ENCODE measurements at places on chromosomes 16 and 17.

GRCh38 chr17:64683796-64684195, 21.7 kb upstream of the SMURF2 start:
- DNase-seq = no peak

GRCh38 chr16:1343428-1344242, 8.0 kb downstream of the TSR3 start:
- no peak for DNase-seq

GRCh38 chr17:37360632-37361031, 15.2 kb upstream of the C17orf78 start:
- no peak for DNase-seq

- no peak for DNase-seq
These were observed 624 bp downstream of the G6PC3 start for GRCh38 chr17:44071198-44071520.

DNA sequence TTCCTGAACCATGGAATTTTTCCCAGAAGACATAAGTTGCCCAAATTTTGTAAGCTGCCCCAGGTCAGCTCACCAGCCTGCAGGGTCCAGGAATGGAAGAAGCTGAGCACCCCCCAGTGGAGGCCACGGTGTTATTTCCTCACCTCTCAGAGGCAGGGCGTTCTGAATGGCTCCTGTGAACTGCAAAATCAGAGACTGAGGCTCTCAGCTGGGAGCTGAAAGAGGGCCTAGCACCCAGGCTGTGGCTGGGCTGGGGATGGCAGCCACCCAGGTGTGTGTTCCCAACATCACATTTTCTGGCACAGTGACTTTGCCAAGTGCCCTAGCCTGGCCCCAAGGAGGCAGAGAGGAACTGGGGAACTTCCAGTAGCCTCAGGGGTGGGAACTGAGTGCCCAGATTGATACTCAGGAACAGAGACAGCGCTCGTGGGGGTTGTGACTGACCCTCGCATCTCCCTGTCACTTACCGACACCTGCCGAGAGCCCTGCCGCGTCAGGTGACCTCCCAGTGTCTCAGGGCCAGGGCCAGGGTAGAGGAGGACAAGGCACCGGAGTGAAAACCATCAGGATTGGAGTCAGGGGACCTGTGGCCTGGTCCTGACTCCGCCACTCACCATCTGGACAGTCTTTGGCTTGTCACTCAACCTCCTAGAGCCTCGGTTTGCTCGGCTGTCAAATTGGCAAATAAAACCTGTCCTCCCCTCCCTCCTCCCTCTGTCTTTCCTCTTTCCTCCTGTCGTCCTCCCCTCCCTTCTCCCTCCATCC, 11.3 kb downstream of the CACNG4 start:
- no peak for DNase-seq

- no peak for DNase-seq
These were observed 326 bp downstream of the SRCIN1 start for GRCh38 chr17:38605411-38605840.

DNA sequence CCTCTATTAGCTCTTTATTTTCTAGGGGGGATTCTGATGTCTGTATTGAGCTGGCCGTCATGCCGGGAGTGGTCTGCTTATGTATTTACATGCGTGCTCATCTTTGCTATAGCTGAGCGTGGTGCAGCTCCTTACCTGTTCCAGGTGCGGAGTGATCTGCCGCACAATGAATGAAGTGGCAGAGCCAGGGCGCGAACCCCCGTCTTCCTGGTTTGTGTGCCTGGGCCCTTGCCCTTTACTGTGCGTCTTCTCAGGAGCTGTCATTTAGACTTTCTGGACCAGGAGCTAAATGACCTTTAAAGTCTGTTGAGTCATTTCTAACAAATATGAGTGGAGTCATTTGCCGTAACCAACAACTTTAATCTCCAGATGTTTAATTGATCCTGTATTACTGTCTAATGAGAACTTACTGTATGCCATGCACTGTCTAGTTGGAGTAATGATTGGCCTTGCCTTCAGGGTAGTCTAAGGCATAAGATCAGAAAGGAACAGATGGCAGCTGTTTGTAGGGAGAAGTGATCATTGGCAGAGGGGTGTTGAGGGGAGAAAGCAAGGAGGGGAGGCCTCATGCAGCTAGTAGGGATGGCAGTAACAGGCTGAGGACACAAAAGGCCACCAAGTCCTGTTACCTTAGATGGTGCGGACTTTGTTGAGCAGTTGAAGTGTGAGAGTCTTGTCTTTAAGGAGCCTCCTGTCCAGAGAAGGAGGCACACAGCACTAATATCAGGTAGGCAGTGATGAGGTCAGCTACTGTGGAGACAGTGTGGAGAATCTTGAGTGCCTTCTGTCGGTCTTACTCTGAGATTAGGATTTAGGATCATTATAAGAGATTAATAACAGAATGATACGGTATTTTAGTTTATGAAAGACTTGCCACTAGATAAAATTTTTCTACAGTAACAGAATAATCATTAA, 53.9 kb downstream of the USP10 start:
- DNase-seq = no peak

DNA sequence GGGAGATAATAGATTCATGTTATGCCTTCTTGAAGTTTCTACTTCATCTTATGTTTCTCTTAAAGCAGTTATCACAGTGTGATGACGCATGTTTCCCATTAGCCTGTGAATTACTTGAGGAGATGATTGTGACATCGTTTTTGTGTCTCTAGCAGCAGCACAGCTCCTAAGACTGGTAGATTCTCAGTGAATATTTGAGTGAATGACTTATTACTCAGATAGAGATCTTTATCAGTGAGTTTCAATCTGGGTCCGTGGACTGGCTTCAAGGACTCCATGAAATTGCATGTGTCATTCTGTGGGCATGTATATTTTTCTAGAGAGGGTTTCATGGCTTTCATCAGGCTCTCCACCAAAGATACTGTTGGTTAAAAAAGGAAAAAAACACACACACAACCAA, 29.9 kb downstream of the YPEL2 start:
- DNase-seq = no peak

DNA sequence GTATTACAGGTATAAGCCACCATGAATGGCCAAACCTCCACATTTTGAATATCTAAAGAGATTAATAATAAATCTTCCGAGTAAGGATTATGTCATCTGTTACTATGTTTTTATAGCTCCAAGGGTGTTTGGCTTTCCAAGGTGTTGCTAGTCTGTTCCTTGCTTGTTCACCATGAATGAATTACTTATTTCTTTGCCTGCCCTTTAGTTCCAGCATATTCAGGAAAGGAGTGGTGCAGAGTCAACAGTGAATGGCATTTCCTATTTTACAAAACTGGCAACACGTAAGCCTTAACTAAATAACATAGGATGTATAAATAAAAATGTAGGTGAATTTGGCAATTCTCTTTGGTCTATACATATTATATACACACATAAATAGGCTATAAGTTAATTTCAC, 70.3 kb downstream of the MYO1D start:
- no peak for DNase-seq

- DNase-seq = no peak
These were observed 266.3 kb downstream of the FOXL1 start for GRCh38 chr16:86844695-86845094.

DNA sequence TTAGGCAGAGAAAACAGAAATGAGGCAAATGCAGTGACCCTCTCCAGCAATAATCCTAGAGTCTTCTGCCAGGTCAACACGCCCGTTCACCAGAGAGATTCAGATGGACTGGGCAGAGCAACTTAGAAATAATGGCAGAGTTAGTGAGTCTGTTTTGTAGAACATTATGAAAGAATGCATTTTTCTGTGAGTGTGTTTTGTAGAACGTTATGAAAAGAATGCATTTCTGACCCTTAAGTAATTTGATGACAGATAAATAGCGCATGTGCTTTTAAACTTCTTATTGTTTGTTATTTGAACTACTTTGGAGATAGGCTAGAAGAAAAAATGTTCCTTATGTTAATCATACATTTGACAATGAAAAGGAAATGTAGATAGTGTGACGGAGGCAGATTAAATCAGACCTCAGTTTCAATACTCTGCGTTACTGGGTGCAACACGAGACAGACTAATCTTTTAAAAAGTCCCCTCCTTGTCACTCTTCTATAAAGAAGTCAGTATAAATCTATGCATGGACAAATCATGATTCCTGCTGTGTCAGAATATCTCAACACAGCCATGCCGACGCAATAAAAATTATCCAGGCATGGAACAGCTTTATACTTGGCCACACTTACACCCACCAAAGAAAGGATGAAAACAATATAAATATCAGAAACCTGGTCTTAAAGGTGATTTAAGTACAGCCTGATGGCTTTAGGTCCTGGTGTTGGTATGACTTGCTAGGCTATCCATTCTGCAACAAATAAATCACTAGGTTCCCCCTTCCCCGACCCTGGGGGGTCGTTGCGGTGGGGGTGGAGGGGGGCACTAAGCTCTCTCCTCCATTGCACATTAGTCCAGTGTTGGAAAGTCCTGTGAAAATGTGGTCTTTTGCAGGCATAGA, 47.8 kb downstream of the MARCHF10 start:
- DNase-seq = peak; percentile 52

DNA sequence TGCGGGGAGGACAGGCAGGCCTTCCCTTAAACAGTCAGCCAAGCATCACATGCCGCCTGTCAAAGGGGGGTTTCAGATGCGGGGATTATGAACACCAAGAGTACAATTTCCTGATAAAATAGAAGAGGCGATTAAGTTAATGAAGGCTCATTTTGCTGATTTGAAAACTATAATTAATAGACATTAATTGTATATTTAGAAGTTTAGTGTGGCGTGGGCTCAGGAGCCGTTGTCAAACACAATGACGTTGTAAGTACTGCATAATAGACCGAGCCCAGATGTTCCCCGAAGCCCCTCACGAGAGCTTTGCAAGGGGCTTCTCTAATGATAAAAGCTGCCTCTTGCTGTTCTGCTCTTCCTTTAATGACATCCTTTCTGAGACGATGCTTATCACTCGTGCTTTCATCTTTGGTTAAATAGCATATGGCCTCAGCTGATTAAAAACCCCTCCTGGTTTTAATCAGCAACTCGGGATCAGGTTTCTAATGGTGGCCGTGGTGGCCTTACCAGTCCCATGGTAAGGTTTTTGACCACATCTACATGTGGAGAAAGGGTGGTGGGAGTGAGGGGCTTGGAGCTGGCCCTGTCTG, 28.2 kb downstream of the SNX20 start:
- DNase-seq = no peak

- no peak for DNase-seq
These were observed 217.9 kb upstream of the CIBAR2 start for GRCh38 chr16:85330006-85330693.

DNA sequence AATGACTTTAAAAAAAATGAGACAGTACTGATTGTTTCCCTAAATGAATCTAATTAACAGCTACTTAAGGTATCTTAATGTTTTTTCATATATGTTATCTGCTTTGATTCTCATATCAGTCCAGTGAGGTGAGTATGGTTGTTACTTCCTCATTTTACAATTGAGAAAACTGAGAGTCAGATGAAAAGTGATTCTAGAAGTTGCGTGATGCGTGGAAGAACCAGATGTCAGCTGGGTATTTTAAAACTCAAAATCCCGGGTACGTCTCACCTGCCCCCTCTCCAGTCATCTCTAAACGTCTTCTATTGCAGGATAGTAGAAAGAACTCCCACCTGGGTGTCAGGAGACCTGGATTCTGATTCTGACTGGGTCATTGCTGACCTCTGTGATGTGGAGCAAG, 89.2 kb downstream of the MAP2K6 start:
- DNase-seq = no peak

DNA sequence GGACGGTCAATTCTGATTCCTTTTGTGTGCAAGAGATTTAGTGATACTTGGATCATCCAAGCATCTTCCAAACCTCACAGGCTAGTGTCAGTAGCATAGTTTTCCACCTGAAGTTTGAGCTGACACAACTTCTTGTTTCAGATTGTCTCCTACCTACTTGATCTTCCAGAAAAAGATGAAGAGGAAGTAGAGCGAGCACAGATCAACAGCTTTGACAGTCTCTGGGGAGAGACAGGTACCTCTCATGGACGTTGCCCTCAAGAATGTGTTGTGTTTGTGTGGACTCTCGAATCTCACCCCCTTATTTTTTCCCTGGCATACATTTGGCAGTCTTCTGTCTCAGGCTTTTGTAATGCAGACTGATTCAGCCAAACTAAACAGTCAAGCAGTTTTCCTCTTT, 47.4 kb downstream of the CYB561 start:
- no peak for DNase-seq

- no peak for DNase-seq
These were observed 539 bp upstream of the VAMP2 start for GRCh38 chr17:8162997-8163977.

GRCh38 chr16:12431561-12431960, 372.1 kb downstream of the CPPED1 start:
- no peak for DNase-seq

GRCh38 chr17:64614266-64615027, 47.7 kb downstream of the SMURF2 start:
- DNase-seq = no peak

DNA sequence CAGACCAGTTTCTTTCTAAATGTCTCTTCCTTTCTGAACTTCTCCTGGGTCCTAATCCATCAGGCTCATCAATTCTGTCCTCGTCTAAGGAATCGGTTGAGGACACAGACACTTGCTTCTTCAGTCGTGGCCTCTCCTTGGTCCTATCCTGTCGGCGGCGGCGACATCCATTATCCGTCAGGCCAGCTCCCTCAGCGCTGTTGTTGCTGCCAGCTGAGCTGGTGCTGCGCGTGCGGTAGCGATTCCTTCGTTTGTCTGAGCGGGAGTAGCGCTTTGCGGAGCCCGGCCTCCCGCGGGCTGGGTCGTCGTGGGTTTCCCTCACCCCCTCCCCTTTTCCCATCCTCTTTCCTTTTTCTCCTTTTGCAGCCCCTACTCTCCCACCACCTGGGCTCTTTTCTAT, 3.8 kb downstream of the SMG6 start:
- DNase-seq = no peak

- no peak for DNase-seq
These were observed 393.9 kb upstream of the MAF start for GRCh38 chr16:79994418-79994817.

GRCh38 chr17:81566461-81567126, 14.4 kb upstream of the FAAP100 start:
- peak; percentile 90 for DNase-seq

DNA sequence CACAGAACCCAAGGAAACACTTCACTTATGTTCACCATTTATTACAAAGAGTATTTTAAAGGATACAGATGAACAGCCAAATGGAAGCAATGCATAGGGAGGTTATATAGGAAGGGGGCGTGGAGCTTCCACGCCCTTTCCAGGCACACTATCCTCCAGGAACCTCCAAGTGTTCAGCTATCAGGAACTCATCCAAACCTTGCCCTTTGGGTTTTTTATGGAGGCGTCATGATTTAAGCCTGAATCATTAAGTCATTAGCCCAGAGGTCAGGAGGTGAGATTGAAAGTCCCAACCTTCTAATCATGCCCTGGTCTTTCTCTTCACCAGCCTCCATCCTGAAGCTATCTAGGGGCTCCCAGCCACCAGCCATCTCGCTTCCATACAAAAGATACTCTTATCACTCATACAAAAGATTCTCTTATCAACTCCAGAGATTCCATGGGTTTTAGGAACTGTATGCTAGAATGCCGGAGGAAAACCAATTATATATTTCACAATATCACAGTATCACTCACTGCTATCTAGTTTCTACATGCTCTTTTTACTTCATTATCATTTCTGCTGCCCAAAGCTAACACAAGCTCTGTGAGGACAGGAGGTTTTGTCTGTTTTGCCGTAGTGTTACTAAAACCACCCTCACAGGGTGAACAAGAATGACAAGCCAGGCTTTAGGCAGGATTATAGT, 213.4 kb downstream of the SLC39A11 start:
- DNase-seq = no peak

Data from glomerular endothelial cell (primary cell).